Mesothelial cell of epicardium (in vitro differentiated cells): ENCODE measurements at places on chromosomes 5 and 9. TPM values are rescaled to one million over a fixed set of nuclear protein-coding genes. Genes with fewer than 3 reads are reported as not detected.

The CDKN2B-AS1 gene
- 8.2 to 10.8 TPM (median 8.8 TPM) in 3 replicates for total RNA-seq

DNA sequence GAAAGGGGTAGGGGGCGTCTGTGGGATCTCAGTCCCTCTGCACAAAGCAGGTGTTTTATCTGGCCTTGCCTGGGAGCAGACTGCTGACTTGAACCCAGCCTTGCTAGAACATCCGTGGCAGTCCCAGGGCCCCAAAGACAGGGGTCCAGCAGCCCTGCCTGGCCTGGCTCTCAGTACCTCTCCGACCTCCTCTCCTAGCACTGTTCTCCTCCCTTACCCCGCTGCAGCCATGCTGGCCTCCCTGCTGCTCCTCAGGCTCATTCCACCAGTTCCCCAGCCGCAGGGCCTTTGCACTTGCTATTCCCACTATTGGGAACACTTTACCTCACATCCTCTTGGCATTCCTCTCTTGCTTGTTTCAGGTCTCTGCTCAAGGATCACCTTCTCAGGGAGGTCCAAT is 45.2 kb downstream of the DUSP1 start:
- no peak for DNase-seq
- H3K36me3 ChIP-seq: no peaks in the 10 kb centered on the region
- no peak overlapping the region for H3K27ac ChIP-seq
- H3K4me1 ChIP-seq: no peaks in the 10 kb centered on the region
- H3K4me3 ChIP-seq: no peak overlapping the region
- peaks cover 12% of the 10 kb centered on the region for H3K27me3 ChIP-seq

DNA sequence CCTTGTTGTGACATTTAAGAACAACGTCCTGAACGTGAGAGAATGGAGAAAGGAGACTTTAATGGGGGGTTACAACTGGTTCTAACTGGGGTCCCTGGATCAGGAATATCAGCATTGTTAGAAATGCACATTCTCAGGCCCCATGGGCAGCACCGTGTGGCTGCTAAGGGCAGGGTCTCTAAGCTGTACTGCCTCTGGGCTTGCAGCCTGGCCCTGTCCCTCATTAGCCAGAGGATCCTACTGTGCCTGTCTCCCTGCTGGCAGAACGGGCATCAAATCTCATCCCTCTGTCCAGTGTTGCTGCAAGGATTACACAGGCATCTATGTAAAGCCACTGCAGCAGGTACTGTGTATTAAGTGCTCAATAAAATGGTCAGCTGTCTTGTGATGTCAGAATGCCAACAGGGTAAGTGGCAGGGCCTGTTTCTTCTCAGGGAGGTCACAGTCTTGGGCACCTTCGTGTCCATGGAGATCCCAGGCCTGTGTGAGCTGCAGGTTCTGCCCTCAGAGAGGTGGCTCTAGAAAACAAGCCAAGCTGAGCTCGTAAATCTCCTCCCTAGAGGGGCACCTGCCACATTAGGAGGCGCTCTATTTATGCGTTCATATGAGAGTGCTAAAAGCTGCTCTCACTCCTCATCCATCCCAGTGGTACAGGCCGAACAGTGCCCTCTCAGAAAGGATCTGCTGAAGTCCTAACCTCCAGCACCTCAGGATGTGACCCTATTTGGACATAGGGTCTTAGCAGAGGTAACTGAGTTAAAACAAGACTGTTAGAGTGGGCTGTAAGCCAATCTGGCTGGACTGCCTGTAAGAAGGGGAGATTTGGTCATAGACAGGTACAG is 210.5 kb downstream of the GADD45G start:
- no peak overlapping the region for H3K4me3 ChIP-seq
- no peaks in the 10 kb centered on the region for H3K36me3 ChIP-seq
- peak; percentile 33 for DNase-seq
- peaks cover 1% of the 10 kb centered on the region for H3K27me3 ChIP-seq
- H3K4me1 ChIP-seq: peaks cover 45% of the 10 kb centered on the region
- peak overlapping the region; percentile 66 for H3K27ac ChIP-seq

- no peak for DNase-seq
- H3K36me3 ChIP-seq: no peaks in the 10 kb centered on the region
- no peaks in the 10 kb centered on the region for H3K27me3 ChIP-seq
Measured at GRCh38 chr5:17829456-17829855, 195.2 kb downstream of the TAF11L14 start.

- no peak for DNase-seq
- H3K27ac ChIP-seq: no peak overlapping the region
- no peaks in the 10 kb centered on the region for H3K27me3 ChIP-seq
- peaks cover 5% of the 10 kb centered on the region for H3K36me3 ChIP-seq
- H3K4me3 ChIP-seq: no peak overlapping the region
Measured at GRCh38 chr9:92660266-92660665, 9.7 kb downstream of the IPPK start.

- H3K4me1 ChIP-seq: peaks cover 7% of the 10 kb centered on the region
- no peaks in the 10 kb centered on the region for H3K36me3 ChIP-seq
- DNase-seq: no peak
- no peak overlapping the region for H3K4me3 ChIP-seq
- H3K27me3 ChIP-seq: peaks cover 8% of the 10 kb centered on the region
- no peak overlapping the region for H3K27ac ChIP-seq
Measured at GRCh38 chr5:135218486-135218755, 180.6 kb downstream of the MACROH2A1 start.

GRCh38 chr5:39190311-39191102 is 28.9 kb downstream of the FYB1 start:
- H3K4me1 ChIP-seq: peaks cover 45% of the 10 kb centered on the region
- no peaks in the 10 kb centered on the region for H3K27me3 ChIP-seq
- no peak for DNase-seq
- no peak overlapping the region for H3K27ac ChIP-seq

- H3K4me3 ChIP-seq: no peak overlapping the region
- H3K4me1 ChIP-seq: peaks cover 24% of the 10 kb centered on the region
- no peaks in the 10 kb centered on the region for H3K36me3 ChIP-seq
- peak; percentile 19 for DNase-seq
- H3K27ac ChIP-seq: peak overlapping the region; percentile 43
- no peaks in the 10 kb centered on the region for H3K27me3 ChIP-seq
Measured at GRCh38 chr5:173825215-173825865, 62.8 kb upstream of the CPEB4 start.

DNA sequence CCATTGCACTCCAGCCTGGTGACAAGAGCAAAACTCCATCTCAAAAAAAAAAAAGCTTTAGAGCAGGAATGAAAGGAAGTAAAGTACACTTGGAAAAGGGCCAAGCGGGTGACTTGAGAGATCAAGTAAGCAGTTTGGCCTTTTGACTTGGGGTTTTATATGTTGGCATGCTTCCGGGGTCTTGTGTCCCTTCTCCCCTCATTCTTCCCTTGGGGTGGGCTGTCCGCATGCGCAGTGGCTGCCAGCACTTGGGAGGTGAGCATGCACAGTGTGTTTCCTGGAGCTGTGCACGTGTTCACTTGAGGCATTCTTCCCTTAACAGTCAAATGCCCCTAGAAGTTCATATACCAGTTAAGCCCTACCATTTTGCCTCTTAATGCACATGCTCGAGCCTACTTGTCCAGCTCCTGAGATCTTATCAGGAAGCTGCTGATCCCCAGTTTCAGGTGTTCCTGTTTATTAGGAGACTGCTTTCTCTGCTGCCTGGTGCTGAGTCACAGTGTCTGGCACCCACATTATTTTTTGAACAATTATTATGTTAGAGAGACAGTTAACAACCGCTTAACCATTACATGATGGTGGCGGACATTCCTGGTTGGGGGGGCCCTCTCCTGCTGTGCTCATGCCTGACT is 32.6 kb upstream of the PRRC2B start:
- H3K27me3 ChIP-seq: no peaks in the 10 kb centered on the region
- peak overlapping the region; percentile 90 for H3K27ac ChIP-seq
- peaks cover 20% of the 10 kb centered on the region for H3K4me1 ChIP-seq

- no peak overlapping the region for H3K4me3 ChIP-seq
- no peaks in the 10 kb centered on the region for H3K4me1 ChIP-seq
- no peak for DNase-seq
- H3K27ac ChIP-seq: no peak overlapping the region
Measured at GRCh38 chr5:64914396-64914795, 145.7 kb downstream of the CWC27 start.

The OTP gene
- not detected in 3 replicates for total RNA-seq

DNA sequence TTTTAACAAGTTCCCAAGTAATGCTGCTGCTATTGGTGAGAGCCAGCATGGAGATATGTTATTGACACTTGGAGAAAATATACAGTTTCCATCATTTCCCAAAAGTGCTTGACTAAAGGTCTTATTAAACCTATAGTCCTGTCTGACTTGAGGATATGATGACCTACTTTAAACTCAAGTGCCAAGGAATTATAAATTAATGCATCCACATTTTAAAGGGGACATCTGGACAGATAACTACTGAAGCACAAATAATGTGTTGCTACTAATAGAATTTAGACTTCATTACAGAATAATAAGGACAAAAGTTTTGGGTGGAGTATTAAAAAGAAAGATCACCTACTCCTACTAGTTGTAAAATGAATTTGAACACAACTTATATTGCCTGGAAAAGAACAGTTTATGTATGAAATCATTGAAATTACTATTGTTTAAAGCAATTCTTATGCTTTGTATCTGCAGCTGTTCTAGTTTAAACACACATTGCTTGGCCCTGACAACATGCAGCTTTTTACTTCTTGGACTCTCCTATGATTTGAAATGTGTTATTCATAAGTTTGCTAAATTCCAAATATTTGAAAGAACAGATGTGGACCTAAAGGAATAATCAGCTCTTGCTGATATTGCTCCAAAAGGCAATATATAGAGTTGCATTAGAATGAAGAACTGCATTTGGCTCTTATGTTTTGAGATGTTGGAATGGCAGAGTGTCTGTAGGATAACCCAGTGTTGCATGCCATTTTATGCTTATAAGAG is 73.4 kb downstream of the SGCD start:
- no peaks in the 10 kb centered on the region for H3K27me3 ChIP-seq
- no peak overlapping the region for H3K27ac ChIP-seq
- H3K4me1 ChIP-seq: peaks cover 16% of the 10 kb centered on the region
- no peaks in the 10 kb centered on the region for H3K36me3 ChIP-seq

The SV2C gene
- total RNA-seq: 0.02 to 0.18 TPM (median 0.05 TPM) in 3 replicates

- H3K27me3 ChIP-seq: peaks cover 36% of the 10 kb centered on the region
- H3K27ac ChIP-seq: no peak overlapping the region
- H3K36me3 ChIP-seq: no peaks in the 10 kb centered on the region
- peak; percentile 72 for DNase-seq
Measured at GRCh38 chr9:98974994-98975712, 31.4 kb downstream of the COL15A1 start.

DNA sequence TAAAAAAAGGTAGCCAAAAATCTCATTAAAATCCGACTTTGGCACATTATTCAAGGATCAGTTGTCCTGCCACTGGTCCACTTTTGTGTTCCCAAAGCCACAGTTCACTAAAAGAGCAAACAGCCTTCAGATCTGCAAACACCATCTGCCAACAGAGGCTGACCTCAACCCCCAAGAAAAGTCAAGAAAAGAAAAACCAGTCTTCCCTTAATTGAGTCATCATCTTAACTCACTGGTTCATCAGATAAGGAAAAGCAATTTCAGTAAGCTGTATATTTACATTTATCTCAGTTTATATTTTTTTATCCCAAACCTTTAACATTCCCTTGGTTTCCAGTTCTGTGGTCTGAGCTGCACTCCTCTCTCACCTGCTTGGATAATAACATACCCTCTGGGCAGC is 21.2 kb downstream of the RASEF start:
- H3K27ac ChIP-seq: no peak overlapping the region
- no peak overlapping the region for H3K4me3 ChIP-seq

The SLC24A2 gene
- total RNA-seq: 0.11 to 0.20 TPM (median 0.20 TPM) in 3 replicates

GRCh38 chr5:133610489-133611356 is 1.6 kb downstream of the FSTL4 start:
- H3K27me3 ChIP-seq: peaks cover 80% of the 10 kb centered on the region
- H3K4me3 ChIP-seq: peak overlapping the region; percentile 69
- H3K27ac ChIP-seq: no peak overlapping the region
- peaks cover 23% of the 10 kb centered on the region for H3K4me1 ChIP-seq
- DNase-seq: peak; percentile 61

The DMRT3 gene
- total RNA-seq: 2.1 to 3.3 TPM (median 2.5 TPM) in 3 replicates

DNA sequence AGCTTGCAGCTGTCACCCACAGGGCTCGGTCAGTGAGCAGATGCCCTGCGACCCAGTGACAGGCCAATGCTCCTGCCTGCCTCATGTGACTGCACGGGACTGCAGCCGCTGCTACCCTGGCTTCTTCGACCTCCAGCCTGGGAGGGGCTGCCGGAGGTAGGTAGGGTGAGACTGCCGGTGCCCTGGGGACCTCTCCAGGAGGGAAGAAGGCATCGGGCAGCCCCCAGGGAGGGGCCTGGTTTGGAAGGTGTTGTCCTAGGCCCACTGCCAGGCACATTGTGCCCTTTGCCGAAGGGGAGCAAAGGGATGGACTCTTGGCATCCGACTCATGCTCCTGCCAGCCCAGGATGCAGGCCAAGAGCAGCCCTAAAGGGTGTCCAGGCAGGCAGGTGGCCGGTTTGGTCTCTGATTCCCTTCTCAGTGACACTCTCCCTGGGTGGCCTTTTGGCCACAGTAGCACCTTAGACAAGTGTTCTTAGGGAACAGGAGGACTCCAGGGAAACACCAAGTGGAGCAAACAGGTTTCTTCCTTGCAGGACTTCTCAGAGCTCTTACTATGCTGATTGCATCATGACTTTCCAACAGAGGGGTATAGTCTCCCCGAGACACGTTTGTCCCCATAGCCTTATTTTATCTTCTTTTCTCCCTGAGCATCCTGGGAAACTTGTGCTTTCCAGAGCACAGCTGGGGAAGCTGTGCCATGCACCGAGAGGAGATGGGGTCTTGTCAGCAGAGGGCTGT is 28.1 kb upstream of the AIF1L start:
- no peak for DNase-seq
- no peaks in the 10 kb centered on the region for H3K36me3 ChIP-seq
- H3K4me3 ChIP-seq: no peak overlapping the region
- H3K27ac ChIP-seq: no peak overlapping the region
- H3K27me3 ChIP-seq: peaks cover 5% of the 10 kb centered on the region
- H3K4me1 ChIP-seq: no peaks in the 10 kb centered on the region

The SNCB gene
- total RNA-seq: not detected in 3 replicates

DNA sequence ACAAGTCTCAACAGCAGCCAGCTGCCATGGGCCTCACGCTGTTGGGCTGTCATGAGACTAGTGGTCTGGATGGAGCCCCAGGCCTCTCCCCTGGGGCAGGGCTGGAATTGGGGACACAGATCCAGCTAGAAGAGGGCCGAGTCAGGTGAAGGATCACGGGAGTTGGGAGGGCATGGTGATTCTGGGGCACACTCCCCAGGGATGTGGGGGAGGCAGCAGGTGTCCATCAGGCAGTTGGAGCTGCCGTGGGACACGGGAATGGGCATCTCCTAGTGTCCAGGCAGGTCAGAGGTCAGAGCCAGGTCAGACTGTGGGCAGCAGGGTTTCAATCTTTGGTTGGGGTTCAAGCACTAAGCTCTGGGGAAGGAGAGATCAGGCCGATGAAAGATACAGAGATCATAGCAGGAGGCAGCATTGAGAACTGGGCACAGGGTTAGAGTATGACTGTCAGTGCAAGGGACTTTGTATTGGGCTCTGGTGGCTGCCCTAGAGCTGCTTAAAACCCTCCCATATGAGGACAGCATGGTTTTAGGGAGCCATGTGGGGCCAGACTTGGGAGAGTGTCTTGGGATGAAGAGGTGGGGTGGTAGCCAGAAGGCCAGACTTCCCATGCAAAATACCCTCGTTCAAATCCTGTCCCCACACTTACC is 59.2 kb downstream of the ARHGEF37 start:
- H3K27ac ChIP-seq: no peak overlapping the region
- no peaks in the 10 kb centered on the region for H3K36me3 ChIP-seq
- H3K27me3 ChIP-seq: no peaks in the 10 kb centered on the region
- DNase-seq: no peak

The CARD9 gene
- 3.6 to 4.9 TPM (median 4.0 TPM) in 3 replicates for total RNA-seq

The FYB1 gene
- total RNA-seq: 1.2 to 1.6 TPM (median 1.5 TPM) in 3 replicates
